Suppressor macrophage treated with lipopolysaccharide for 1 hour (primary cell): ENCODE measurements at places on chromosomes 6 and 20.

DNA sequence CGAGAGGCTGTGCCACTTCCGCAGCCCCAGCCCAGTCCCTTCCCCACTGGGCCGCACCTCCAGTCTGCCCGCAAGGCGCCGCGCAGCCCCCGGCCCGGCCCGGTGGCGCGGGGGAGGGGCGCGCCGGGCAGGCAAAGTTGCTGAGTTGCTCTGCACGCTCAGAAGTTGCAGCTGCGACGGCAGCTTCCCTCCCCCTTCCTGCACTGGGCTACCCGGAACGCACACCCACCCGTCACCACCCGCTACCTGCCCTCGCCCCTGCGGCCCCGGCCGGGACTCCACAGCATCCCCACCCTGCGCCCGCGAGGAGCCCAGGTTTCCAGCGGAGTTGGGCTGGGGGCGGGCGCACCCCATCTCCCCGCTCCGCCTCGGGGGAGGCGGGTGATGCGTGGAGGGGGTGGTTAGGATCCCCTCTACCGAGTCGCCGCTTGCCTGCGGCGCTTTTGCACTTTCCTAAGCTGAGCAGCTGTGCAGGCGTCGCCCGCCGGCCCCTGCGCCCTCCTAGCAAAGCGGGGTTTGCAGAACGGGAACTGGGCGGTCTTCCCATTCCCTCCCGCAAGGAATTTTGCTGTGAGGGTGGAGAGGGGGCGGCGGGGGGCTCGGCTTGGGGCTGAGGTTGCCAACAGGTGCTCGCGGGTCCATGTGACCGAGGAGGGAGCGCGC is 55.9 kb upstream of the RREB1 start:
- DNase-seq = no peak

DNA sequence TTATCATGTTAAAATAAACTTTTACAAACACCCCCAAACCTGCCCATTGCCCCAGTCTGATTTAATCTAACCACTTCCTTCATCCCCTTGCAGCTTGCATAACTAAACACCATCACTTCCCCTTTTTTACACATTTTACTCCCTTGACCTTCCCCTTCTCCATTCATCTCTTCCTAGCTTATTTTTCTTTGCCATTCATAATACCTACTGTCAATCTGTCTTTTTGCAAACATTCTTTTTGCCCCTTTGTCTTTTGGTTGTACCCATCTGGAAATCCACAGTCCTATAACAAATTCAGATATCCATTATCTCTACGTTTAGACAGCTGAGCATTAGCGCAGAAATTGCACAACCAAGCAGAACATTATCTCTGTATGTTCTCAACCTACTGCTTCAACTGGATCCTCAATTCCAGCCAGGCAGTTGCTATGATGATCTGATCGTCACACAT is 51.2 kb downstream of the C6orf52 start:
- peak; percentile 66 for DNase-seq

GRCh38 chr6:21953831-21954801 is 342.7 kb downstream of the PRL start:
- DNase-seq = peak; percentile 52

DNA sequence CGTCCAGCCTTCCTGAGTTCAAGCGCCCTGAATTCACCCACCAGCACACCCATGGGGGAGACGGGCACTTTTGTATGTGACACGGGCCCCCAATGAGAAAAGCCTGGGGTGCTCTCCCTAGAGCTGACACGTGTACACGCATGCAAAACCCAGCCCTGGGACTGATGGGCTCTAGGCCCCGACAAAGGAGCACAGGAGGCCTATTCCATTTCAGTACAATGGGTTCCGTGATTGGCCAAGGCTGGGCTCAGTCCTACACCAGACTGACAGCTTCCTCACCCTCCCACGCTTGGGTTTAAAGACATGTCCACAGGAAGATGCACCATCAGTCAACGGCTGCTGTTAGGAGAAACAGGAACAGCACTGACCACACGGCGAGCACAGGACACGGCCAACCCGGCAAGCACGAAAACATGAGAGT is 8.8 kb downstream of the ZBTB46 start:
- DNase-seq = peak; percentile 91

DNA sequence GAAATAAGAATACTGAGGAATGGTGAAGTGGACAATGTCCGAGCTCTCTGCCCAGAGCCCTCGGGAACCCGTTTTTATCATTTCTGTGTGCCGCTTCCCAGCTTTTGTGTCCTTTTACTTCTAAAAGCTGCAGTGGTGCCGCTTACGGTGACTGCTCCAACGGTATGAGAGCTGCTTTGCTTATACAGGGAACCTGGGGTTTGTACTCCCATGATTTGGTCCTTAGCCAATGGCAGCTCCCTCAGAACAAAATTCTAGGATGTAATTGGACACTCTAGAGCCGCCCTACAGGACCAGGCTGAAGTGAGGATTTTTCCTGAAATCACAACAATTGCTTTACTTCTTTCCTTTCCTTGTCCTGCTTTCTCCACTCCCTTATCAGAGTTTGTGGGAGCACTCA is 24.2 kb upstream of the PCSK2 start:
- DNase-seq = no peak
